Fibroblast of gingiva (primary cell): ENCODE measurements at places on chromosomes 4 and X.
A peak's percentile ranks its signal among the peaks of the same experiment; 100 is the strongest.

- DNase-seq = peak; percentile 13
Observed at GRCh38 chrX:45348296-45348695, 147.6 kb upstream of the DIPK2B start.

DNA sequence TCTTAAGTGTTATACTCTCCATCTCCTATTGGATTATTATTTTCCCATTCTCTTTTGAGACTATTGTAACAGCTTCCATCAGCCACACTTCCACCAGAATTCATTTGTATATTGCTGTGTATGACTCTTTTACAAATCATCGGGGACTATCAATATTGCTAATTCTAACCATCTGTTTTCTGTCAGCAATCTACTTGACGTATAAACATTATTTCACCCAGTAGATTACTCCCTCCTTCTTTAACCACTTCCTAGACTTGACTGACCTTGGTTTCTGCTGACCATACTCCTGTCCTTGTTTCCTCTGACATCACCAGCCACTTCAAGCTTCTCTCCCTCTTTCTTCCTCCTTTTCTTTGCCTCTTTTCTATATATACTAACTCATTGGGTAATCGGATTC lies 402.9 kb downstream of the PCDH18 start:
- DNase-seq = peak; percentile 17

DNA sequence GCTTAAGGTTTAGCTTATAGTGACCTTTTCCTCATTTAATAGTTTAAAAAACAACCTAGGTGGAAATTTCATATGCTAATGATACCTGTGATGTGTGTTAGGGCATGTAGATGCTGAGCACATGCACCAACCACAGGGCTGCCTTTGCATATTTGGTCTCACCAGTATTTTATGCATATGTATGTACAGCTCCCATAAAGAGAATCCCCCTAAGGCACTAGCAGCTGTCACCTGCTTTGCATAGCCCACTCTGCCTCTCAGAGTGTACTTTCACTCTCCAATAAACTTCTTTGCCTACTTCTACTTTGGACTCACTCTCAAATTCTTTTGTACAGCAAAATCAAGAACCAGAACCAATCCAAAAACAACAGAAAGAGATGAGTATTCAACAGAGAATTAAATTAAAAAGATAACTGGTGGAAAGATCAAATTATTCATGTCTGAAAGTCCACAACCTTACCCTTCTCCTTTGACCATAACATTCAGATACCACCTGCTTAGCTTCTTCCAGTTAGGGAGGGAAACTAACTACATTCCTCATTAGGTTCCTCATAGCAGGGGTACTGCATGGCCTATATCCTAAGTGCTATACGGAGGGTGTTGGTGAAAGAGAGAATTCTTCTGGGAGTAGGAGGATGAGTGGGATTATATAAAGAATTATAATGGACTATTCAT lies 250.5 kb downstream of the STPG2 start:
- DNase-seq = no peak

DNA sequence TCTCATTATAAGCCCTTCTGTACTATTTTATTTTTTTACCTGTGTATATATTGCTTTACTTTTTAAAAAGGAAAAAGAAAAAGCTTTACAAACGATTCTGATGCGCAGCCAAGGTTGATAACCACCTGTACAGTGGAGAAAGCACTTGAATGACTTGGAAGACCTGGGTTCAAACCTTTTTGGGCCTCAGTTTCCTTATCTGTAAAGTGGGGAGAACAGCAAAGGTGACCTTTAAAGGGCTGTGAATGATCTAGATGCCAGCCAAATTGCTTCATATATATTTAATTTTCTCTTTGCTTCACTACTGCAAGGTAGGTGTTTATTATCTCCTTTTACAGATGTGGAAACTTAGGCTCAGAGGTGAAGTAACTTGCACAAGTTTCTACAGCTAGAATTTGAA lies 45.0 kb downstream of the SMC1A start:
- no peak for DNase-seq

DNA sequence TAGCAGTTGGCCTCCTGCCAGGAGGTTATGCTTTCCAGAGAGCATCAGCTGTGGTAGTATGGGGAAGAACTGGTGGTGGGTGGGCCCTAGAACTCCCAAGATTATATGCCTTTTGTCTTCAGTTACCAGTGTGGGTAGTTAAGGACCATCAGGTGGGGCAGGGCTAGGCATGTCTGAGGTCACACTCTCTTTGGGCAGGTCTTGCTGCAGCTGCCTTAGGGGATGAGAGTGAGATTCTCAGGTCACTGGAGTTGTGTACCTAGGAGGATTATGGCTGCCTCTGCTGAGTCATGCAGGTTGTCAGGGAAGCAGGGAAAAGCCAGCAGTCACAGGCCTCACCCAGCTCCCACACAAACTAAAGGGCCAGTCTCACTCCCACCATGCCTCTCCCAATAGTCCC lies 172.9 kb upstream of the GYPA start:
- DNase-seq = no peak

- DNase-seq = peak; percentile 34
Observed at GRCh38 chr4:4792466-4792865, 67.0 kb upstream of the MSX1 start.
